SW 1271 (cell line): ENCODE measurements at places on chromosomes 5 and 9.

DNA sequence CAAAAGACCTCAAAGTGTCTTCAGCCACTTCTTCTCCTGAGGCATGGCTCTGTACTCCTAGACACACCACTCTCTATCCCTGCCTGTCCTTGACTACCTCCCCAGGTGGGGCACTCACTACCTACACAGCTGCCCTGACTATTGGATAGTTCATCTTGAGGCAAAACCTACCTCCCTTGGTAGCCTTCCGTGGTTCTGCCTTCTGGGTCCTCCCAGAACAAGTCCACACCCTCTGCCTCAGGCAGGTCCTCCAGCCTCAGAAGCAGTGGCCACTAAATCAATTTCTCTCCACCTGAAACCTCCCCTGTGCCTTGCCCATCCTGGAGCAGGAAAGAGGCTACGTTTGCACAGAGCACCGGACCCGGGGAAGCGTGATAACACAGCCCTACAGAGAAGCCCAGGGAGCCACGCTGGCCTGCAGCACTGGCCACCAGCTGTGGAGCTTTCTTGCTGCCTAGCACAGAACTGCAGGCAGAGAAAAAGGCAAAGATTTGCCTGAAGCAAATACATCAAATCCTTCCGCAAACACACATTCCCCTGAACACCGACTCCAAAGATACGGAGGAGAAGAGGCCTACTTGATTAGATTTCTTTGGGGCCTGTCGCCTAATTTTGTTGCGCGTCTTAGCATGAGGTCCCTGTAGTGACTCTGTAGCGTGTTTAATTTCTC, 141.8 kb downstream of the C9orf50 start:
- no peak for DNase-seq

GRCh38 chr9:133691626-133692363, 46.4 kb downstream of the SARDH start:
- DNase-seq, result no peak

DNA sequence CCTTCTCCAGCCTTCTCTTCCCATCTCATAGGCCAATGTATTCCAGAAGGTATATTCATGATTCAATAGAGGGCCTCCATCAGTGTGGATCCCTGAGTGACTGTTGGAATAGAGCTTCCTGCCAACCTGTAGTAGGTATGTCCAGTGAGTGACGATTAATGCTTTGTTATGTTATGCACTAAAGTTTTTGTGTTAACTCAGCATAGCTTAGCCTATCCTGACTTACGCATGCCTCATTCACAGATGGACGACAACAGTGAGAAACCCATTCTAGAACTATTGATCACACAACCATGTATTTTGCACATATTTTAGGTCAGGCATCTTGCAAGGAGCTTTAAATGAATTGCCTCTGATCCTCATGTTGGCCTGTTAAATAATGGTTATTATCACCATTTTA, 225.5 kb upstream of the TRIM32 start:
- no peak for DNase-seq

DNA sequence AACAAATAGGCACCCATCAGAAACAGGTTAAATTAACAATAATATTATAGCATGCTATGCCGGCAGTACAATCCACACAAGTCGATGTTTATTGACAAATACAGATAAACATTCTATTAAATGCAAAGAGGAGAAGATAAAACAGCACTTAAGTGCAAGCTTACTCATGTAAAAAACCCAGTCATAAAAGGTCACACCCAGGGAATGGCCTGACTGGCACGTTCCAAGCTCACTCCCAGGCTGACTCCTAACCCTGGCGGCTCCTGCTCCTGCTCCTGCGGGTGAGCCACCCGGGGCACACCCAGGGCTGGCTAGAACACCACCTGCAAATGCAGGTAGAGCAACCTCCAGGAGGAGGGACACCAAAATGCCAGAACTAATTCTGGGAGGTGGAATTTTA, 66.9 kb downstream of the SEMA4D start:
- no peak for DNase-seq

DNA sequence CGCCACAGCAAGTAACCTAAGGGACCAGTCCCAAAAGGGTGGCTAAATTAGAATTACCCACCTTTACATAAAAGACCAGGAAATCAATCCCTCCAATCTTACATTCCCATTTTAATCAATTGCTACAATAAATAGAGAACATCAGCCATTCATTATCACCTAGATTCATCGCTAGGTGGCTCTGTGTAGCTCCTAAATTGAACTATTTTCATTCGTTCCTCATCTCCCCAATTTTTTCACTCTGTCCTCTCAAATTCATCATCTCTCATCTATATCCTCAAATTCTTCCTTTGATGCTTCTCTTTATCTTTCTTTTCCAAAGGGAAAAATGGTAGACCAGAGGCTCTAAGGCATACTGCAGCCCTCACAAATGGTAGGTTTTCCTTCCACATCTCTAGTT, 108.2 kb upstream of the TNC start:
- DNase-seq, result no peak

DNA sequence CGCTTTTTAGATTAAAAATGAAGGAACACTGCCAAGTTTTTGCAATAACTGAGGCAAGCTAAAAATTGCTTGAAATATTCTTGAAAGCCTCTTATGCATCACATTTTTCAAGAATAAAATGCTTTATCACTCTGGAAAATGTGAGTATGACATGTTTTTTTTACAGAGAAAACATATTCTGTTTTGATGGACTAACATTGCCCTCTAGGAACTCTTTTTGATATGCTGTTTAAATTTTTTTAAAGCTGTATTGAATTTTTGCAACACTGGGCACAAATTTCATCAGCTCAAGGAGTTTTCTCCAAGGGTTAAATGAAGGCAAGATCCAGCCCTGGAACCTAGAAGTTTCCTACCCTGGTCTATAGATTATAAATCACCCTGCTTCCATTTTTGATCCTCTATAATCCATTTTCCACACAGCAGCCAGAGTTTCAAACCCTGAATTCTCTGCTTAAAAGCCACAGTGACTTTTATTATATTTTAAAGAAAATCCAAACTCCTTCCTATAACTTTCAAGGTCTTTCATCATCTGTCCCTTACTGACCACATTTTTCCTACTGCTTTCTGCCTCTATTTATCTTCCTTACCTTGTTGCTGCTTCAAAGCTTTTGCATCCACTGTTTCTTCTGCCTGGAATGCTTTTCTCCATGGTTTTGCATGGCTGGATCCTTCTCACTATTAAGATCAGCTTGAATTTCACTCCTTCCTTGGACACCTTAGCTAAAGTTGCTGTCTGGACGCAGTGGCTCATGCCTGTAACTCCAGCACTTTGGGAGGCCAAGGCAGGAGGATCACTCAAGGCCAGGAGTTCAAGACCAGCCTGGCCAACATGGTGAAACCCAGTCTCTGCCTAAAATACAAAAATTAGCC, 60.9 kb downstream of the IL31RA start:
- no peak for DNase-seq

DNA sequence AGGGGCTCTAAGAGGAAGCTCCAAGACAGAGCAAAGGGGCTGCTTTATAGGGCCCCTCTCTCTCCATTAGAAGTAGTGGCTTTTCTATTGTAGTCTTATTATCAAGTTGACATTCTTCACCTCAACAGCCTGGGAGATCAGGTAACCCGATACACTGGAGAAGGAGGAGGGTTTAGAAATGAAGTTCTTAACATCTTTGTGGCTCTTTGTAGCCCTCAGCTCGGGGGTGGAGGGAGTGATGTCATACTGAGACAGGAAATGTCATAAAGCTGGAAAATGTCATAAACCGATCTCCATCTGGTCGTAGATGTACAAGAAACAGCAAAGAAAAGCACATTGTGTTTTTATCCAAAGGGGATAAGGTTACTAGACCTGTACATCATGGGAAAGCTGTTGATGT, 17.9 kb downstream of the PDZD2 start:
- DNase-seq, result no peak

DNA sequence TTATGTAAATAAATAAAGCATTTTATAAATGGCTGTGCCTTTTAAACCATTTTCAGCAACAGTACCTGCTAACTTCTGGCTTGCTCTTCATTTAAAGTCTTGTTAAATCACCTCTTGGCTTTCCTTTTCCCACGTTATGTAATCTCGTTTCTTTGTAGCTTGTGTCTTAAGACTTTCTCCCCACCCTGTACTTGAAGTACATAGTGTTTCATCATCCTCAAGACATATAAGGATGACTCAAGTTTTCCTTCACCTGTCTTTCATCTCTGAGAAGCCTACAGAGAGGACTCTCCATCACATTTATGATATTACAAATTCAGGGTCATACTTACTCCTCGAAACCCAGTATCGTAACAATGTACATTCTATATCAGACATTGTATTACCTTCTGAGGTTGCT, 33.9 kb downstream of the PRELID2 start:
- DNase-seq, result no peak

DNA sequence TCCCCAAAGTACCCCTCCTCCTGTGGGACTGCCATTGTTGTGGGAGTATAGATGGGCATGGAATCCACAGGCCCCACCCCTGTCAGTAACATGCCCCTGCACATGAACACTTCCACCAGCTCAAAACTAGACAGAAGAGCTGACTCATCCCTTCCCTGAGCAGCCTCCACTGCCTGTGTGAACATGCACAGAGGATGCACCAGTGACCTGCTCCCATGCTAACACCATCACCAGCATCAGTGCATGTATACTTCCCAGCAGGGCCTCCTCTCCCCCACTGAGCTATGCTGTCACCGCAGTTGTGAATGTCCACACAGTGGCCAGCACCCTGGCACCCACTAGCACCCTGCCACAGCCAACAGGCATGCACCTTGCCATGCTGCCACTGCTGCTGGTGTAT, 939.8 kb downstream of the EFNA5 start:
- DNase-seq, result no peak

DNA sequence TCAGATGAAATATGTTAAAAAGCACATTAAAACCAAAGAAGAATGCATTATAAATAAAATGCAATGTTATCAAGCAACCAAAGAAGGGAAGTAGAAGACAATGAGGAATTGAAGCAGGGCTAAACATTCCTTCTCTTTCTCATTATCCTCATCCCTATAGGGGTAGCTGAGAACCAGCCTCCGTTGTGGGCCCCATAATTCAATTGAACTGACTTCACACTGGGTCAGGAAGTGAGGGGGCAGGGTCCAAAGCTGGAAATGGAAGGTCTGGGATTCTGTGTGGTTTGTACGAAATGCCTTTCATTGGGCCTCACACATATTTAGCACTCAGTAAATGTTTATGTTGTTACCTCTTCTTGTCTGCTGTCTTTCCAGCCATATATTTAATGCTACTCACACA, 220.4 kb upstream of the CD180 start:
- no peak for DNase-seq

DNA sequence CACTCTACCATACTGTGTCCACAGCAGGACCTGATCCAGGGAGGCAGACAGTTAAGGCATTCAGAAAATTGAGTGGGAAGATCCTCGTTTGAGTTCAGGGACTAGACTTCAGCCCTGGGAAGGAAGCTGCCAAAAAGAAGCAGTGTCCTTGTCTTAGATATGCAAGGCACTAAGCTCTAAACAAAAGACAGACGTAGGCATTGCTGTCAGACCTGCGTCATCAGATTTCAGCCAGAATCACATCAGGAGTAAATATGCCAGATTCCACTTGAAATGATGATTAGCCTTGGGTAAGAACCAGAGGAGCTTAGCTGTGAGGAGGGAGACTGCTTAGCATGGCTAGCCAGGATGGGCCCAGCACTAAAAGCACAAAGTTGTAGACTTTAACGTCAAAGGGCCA, 56.7 kb downstream of the MAMDC2 start:
- DNase-seq, result no peak

DNA sequence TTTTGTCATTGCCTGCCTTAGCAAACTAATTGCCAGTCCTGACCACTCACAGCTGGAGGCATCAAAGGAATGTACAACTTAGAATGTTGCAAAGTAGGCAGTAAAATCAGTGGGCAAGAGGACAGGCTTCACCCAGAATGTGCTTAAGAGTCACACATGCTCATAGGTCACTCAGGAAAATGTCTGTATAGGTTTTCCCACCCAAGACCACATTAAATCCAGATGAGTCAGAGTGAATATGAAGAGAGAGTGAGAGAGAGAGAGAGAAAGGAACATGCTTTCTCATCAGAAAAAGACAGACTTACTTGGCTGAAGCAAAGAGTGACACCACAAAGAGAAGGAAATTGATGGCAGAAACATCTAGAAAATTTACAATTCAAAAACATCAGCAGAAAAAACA, 37.9 kb downstream of the PLEKHG4B start:
- no peak for DNase-seq

- no peak for DNase-seq
Observed at GRCh38 chr5:74130155-74130897, 504.3 kb downstream of the ARHGEF28 start.

DNA sequence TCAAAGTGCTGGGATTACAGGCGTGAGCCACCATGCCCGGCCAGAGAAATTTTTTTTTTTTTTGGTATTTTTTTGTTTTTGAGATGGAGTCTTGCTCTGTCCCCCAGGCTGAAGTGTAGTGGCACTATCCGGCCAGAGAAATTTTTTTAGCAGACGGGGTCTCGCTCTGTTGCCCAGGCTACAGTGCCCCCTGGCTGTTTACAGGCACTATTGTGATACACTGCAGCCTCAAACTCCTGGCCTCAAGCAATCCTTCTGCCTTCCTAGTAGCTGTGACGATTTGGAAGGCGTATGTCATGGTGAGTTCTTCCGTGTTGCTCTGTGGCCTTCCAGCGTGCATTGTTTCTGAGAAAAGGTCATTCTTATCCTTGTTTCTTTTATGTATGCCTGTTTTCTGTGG, 47.5 kb downstream of the CNOT6 start:
- DNase-seq, result no peak

GRCh38 chr9:88742483-88742882, 207.5 kb downstream of the NXNL2 start:
- DNase-seq, result no peak

GRCh38 chr9:4630836-4631235, 31.3 kb upstream of the PLPP6 start:
- no peak for DNase-seq

- no peak for DNase-seq
Observed at GRCh38 chr9:137502008-137502911, 43.1 kb upstream of the NSMF start.

GRCh38 chr5:147349241-147349640, 114.4 kb downstream of the STK32A start:
- DNase-seq, result no peak

DNA sequence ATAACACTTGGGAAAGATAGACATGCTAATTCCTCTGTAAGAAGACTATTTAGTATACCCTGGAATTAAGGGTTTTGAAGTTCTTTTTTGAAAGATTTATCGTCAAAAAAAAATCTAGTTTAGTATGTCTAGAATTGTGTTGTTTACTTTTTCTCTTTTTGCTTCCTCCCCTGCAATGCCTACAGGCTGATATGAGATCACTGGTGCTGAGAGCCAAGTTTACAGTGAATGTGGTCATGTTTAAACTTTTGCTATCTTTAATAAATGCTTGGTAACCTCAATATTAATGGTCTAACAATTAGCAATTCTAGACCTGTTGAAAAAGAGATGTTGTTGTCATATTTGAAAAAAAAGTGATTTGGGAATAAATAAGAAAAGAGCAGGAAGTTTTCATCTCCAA, 86.1 kb downstream of the CWC27 start:
- DNase-seq, result no peak
